ENCODE measurements at places on chromosomes 16 and 17.
A peak's percentile ranks its signal among the peaks of the same experiment; 100 is the strongest.

GRCh38 chr16:69171325-69172084 lies 15.5 kb upstream of the SNTB2 start:
- no peak for DNase-seq

GRCh38 chr17:79664930-79665737 lies 54.3 kb upstream of the RBFOX3 start:
- DNase-seq = no peak

- DNase-seq = no peak
Measured at GRCh38 chr17:27956601-27957445, 63.7 kb upstream of the LYRM9 start.

- no peak for DNase-seq
Measured at GRCh38 chr17:75959839-75960511, 19.0 kb downstream of the ACOX1 start.

- no peak for DNase-seq
Measured at GRCh38 chr17:8459107-8459506, 23.4 kb downstream of the NDEL1 start.

GRCh38 chr16:65867276-65867960 lies 499.1 kb upstream of the CDH5 start:
- DNase-seq = no peak

DNA sequence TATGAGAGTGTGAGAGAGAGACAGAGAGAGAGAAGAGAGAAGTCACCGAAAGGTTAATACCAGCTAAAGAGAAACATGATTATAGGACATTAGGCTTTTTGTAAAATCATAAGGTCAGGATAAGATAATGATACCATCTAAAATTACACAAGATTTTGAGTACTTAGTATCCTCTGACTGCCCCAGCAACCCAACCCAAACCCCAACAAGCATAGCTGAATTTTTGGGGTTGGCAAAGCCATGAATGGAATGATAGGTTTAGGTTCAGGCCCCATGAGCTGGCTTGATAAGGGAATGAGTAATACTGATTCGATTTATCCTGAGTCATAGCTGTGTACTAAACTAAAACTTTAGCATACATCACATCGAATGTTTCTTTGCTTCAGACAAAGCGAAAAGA lies 259.5 kb downstream of the IRX3 start:
- DNase-seq = no peak

- DNase-seq = no peak
Measured at GRCh38 chr17:59074494-59074893, 32.2 kb downstream of the TRIM37 start.

- no peak for DNase-seq
Measured at GRCh38 chr17:28972437-28972836, 21.1 kb upstream of the PHF12 start.

GRCh38 chr16:27386674-27387073 lies 15.3 kb upstream of the IL21R start:
- no peak for DNase-seq

- DNase-seq = no peak
Measured at GRCh38 chr16:11618107-11618717, 31.5 kb upstream of the LITAF start.

- DNase-seq = no peak
Measured at GRCh38 chr17:79223953-79224352, 149.3 kb downstream of the ENGASE start.

DNA sequence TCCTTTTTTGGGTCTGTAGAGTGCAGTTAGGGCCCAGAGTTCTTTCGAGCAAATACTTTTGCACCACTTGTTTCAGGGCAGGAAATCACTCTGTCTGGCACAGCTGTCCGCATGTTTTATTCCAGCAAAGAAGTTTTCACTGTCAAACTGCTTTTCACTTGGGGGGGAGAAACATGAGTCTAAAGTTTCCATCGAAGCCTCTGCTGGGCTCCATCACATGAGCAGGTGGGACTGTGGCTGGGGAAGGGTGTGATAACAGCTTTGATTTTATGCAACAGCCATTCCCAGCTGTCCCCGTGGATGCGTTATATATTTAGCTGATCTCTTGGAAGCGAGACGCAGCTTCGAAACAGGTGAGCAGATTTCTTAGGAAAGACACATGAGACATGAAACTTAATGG lies 288.6 kb downstream of the SNX29 start:
- DNase-seq = no peak

- no peak for DNase-seq
Measured at GRCh38 chr16:23006380-23006779, 142.9 kb downstream of the USP31 start.

DNA sequence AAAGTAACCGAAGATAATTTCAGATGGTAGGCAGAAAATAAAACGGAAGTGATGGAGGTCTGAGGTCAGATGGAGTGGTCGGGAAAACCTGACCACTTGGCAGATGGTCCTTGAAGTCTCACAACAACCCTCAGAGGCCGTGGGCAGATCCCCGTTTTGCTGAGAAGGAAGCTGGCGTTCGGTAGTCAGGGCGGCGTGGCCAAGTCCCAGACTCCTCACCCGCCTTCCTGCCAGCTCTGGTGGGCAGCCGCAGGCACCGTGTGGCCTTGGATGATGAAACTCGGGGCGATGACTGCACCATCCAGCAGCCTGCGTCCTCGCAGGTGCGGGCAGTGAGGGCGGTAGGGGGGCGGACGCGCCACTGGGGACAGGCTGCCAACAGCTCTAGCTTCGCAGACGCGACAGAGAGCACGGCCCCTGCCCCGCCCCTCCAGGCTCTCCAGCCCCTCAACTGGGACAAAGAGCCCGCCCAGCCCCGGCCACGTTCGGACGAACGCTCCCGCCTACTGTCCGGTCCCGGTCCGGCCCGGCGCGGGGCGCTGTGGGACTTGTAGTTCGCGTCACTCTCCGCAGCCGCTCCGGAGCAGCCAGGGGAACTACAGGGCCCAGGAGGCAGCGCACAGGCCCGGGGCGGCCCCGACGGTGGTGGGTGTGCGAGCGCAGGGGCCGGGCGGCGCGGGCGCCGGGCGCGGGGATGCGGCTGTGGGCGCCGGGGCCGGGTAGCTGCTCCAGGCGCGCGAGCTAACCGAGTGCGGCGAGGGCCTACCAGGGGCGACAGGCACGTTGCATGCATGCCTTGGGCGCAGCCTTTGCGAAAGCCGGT lies at the start of gene GPT2:
Gene GPT2, plus strand, starts transcription at position 673 of the 823 bp plus-strand sequence. CDS start 354 bp downstream, outside the sequence.
- DNase-seq = peak; percentile 45

DNA sequence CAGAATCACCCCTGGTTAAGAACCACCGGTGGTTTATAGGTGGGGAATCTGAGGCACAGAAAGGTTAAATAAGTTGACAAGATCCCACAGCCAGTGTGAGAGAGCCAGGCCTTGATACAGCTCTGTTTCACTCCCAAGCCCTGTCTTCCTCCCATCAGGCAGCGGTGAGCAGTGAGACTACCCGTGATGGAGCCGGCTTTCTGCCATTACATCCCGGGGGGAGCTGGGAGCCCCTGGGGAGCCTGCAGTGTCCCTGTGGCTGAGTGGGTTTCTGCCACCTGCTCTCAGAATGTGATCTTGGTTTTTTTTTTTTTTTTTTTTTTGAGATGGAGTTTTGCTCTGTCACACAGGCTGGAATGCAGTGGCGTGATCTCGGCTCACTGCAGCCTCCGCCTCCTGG lies 66.4 kb downstream of the ABCC1 start:
- no peak for DNase-seq

- no peak for DNase-seq
Measured at GRCh38 chr17:68498479-68499326, 13.5 kb upstream of the PRKAR1A start.

DNA sequence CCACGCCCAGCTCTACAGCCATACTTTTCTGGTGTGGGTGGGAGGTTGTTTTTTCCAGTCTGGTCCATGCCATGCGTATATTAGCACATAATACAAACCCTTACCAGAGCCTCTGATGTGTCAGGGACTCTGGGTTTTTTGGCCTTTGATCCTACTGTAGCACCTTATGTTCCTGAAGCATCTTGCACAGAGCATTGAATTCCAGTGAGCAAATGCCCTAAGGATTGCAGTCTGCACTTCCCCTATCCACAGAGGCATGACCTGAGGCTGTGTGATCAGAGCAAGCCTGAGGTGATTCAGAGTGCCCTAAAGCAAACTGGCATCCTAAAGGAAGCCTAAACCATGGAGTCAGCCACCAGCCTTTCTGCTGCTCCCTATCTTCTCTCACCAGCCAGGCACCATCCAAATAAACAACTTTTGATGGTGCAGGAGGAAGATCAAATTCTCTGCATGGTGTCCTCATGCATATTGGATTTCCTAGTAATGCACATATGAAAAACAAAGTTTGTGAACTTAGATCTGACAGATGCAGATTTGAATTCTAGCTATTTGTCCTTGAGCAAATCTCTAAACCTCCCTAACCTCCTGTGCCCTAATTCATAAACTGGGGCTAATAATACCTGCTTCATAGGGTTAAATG lies 41.2 kb upstream of the HAS3 start:
- no peak for DNase-seq

GRCh38 chr17:57341611-57342540 lies 85.6 kb downstream of the MSI2 start:
- DNase-seq = no peak

DNA sequence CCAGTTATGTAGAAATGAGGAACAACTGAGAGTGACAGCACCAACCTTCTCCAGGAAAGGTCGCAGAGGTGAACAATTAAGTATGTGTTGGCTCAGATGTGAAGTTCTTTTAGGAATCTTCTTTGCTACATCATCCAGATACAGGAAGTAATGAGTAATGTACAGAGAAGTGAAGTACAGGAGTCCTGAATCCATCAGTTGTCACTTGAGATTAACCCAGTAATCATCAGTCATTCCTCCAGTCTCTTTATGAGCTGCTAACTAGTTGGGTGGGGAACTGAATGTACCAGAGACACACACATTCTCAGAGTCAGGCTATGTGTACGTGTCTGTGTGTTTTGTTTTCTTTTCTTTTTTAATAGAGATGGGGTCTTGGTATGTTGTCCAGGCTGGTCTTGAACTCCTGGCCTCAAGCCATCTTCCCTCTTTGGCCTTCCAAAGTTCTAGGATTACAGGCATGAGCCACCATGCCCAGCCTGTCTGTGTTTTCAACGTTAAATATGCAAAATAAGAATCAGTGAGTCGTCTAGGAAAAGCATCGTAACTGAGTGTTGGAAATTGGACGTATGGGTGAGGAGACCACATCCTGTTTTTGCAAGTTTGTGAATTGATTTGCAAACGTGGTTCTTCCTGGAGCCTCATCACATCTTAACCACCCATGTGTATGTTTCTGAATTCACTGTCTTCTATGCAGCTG lies 19.9 kb downstream of the ZNF200 start:
- peak; percentile 84 for DNase-seq

DNA sequence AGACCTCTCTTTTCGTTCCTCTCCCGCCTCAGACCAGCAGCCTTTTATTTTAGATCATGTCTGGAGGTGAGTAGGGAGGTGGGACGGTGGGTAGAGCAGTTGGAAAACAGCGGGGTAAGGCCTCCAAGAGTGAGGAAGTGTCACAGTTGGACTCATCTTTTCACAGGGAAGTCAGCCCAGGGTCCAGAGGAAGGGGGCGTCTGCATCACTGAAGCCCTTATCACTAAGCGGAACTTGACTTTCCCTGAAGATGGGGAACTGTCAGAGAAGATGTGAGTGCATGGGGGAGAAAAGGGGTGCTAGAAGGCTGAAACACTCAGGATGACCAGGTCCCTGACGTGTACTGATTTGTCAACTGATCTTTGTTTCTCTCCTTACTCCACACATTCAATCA lies 461 bp downstream of the LRRC46 start:
- DNase-seq = no peak

GRCh38 chr17:63956296-63956920 lies 16.3 kb downstream of the SCN4A start:
- no peak for DNase-seq

DNA sequence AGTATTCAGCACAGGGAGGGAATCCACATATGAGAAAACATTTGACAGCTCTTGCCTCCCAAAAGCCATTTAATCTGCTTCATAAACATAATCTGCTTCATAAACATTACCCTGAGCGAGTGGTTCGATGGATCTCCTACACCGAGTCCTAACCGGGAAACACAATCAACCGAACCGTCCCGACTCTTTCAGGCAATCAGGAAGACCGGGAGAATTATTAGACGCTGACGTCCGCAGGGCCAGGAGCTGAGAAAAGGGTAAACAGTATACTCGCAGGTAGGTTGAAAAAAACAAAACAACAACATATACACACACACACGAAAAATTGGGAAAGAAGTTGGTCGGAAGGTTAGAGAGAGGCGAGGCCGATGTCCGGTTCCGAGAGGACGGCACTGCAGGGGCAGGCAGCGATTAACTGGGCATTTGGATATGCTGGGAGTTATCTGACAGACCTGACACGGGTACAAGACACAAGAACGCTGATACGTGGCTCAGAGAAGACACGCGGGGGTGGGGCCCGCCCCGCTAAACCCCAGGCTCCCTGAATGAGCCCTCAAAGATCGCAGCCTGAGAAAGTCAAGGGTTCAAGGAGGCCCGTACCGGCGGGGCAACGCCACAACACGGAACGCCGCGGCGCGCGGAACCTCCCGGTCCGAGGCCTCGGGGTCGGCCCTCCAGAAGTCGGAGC lies 585 bp downstream of the AP1G1 start:
- peak; percentile 15 for DNase-seq

- DNase-seq = no peak
Measured at GRCh38 chr16:51151961-51152663, 1.0 kb upstream of the SALL1 start.
